ENCODE measurements at places on chromosomes 16 and 17. TPM values are rescaled to one million over a fixed set of nuclear protein-coding genes. Genes with fewer than 3 reads are reported as not detected.

Gene MYL11
- total RNA-seq = not detected

Gene TBC1D3C
- not detected for total RNA-seq

Gene GAS2L2
- total RNA-seq = not detected

Gene RBFOX1
- total RNA-seq = not detected

Gene SEC14L5
- not detected for total RNA-seq

Gene MYH13
- total RNA-seq = not detected

DNA sequence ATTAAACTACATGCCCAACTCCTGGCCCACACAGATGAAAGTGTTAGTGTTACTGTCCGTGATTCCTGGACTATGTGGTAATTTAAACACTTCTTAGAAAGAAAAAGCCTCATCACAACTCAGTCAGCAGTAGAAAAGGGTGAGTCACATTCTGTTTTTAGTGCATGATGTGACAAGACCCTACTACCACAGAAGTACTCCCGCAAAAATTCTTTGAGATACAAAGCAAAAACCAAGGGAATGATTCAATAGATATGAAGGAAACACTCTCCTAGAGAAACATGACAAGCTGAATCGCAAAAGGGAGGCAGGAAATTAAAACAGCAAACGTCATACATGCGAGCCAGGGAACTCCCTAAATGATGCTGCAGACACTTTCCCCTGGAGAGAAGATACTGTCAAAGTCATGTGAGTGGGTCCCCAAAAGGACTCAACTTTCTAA, 14.4 kb downstream of the SNN start:
- DNase-seq = no peak

Gene RRAD
- 40.2 TPM for total RNA-seq

GRCh38 chr16:31664683-31665482, 137.2 kb downstream of the AHSP start:
- DNase-seq = peak; percentile 15

DNA sequence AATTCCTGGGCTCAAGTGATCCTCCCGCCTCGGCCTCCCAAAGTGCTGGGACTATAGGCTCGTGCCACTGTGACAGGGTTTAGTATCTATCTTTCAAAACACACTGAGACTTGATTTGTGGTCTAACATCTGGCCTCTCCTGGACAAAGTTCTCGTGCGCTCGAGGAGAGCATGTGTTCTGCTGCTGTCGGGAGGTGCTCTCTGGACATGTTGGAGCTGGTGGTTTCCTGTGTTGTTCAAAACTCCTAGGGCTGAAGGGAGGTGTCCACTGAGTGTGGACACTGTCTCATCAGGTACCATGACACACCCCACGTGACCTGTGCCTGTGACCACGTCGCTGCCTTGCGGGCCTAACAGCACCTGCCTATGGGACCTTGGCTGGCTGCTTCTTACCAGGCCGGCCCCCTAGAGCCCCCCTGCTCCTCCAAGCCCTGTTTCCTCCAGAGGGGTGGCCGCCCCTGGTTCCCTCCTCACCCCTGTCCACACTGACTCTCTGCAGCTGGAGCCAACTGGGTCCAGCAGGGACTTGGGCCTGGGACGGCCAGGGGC, 5.6 kb downstream of the RFNG start:
- DNase-seq = no peak

DNA sequence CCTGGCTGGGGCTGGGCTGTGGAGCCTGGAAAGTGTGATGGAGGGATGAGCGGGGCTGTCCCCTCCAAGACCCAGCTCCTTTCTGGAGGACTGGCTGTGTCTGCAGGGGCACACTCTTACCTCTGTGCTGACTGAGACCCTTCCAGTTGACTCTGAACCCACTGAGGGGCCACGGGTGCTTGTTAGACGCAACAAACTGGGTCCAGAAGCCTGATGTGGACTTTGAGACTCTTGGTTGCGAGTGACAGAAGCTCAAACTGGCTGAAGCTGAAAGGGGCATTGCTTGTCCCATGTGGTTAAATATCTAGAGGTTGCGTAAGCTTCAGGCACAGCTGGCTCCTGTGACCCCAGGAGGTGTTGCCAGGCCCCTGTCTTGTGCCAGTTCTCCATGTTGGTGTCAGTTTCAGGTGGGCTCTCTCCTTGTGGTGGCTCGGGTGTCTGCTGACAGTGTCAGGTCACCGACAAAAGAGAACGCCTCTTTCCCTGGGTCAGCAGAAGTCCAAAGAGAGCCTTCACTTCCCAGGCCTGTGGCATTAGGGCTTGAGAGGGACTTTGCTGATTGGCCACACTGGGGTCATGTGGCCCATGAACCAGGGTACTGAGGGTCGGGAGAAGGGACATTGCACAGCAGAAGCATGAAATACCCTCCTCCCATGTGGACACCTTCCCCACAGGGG, 16.7 kb downstream of the ADCY7 start:
- DNase-seq = no peak

GRCh38 chr17:65109990-65110680, 27.0 kb upstream of the RGS9 start:
- no peak for DNase-seq

Gene DRG2
- 57.5 TPM for total RNA-seq

DNA sequence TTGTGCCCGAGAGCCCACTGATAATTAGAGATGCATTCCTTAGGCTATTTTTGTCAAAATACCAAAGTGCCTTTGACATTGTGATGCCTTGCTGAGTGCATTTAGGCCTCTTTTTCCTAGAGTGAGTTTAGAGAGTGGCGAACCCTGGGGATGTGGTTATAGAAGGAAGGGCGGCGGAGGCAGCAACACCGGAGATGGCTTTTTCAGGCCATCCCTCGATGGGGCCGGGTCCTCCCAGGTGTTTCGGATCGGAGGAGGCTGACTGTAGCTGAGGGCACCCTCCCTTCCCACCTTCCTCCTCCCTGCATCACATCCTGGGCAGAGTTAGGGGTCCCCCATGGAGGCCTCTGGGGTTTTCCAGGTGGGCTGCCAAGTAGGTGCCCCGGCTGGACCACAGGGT, 6.6 kb upstream of the SNAI3 start:
- DNase-seq = no peak

GRCh38 chr16:89923640-89924296, 626 bp downstream of the TUBB3 start:
- DNase-seq = no peak

DNA sequence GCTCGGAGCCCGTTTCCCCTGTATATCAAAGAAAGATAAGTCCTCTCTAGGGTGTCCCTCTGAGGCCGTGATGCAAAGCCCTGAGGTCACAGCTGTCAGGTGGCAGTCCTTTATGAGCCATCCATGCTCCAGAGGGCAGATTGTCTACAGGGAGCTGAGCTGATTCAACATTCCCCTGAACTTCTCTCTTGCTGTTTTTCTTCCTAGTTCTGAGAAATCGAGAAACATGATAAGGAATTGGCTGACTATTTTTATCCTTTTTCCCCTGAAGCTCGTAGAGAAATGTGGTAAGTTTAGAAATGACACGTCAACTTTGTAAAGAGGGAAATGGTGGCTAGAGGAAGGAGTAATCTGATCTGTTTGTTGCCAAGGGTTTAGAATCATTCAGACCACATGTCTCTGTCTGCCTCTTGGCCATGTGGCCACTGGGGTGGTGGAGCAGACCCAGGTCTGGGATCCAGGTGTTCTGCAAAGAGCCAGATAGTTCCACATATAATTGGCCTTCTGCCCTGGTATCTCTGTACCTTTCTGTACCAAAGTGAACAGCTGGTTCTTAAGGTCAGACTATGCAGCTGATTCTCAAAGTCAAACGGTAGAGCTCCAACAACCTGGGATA, 3.5 kb downstream of the CTNS start:
- DNase-seq = no peak

Gene PHOSPHO1
- total RNA-seq = not detected

- no peak for DNase-seq
Measured at GRCh38 chr17:19728084-19728495, 11.7 kb upstream of the SLC47A2 start.

Gene MGAT5B
- 7.5 TPM for total RNA-seq

GRCh38 chr17:50147841-50148225, 2.6 kb downstream of the PPP1R9B start:
- no peak for DNase-seq

Gene MMP28
- total RNA-seq = not detected

DNA sequence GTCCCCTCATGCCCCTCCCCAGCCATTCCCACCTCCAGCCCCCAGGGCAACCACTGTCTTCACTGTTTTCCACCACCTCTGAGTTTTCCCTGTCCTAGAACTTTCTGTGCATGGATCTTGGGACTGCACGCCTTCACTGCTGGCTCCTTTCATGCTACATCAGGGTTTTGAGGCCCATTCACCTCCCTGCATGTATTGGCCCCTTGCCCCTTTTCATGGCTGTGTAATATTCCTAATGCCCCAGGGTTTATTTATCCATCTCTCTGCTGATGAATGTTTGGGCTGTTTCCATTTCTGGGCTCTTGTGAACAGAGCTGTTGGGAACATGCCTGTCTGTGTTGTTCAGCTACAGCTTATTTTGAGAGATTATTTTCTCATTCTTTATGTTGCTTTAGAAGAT, 205.0 kb downstream of the RBFOX3 start:
- DNase-seq = no peak

Gene ACSM3
- total RNA-seq = 5.9 TPM

DNA sequence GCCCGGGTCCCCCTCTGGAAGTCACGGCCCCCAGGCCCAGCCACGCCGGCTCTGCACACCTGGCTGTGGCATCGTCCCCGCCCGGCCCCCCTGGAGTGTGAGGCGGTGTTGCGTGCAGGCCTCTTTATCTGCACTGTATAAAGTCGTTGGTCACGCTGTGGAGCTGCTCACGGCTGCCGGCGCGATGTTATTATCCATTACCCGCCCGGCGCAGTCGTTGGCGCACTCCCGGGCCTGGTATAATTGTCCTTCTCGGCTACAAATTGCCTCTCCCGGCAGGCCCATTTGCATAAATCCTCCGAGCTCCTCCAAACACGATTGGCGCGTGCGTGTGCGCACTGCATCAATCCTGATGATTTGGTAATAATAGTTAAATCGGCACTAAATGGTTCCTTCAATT, 57.8 kb downstream of the BAHCC1 start:
- no peak for DNase-seq

Gene MFAP4
- total RNA-seq = not detected

DNA sequence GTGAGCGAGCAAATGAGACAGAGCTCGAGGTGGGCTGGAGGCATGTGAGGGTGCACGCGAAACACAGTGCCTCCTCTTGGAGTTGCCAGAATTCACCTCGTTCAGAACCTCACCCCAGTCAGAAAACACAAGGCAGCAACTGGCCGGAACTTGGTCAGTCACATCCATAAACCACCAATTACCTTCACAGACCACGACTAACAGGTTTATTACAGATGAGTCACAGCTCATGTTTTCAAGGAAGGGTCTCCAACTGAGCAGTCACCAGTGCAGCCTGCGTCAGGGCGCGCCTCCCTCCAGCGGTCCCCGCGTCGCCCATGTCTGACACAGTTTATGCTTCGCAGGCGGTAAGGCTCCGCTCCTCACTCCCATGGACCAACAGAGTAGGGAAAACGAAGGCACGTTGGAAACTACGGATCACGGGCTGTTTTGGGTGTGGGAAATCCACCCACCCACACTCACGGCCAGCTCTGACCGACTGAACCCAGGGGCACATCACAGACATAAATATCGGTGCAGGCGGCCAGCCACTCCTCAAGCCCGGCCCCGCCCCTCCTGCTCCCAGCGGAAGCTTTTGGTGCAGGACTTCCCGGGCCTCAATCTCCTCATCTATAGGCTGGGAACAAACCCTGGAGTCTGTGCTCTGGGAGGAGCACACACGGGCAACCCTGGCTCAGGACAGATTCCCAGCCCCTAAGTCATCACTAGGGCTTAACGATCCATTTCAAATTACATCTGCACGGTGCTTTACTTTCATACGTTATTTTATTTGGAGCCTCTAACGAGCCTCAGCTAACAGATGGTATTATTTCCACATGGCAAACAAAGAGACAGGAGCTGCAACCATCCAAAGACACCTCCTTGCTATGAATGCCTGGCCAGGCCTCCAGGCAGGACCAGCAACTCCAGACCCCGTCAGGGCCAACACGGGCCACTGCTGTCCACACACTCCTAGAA, 126.3 kb downstream of the ZNF778 start:
- no peak for DNase-seq
